ENCODE measurements at places on chromosomes 11 and 22. TPM values are rescaled to one million over a fixed set of nuclear protein-coding genes. Genes with fewer than 3 reads are reported as not detected.

WNT11 gene
- total RNA-seq = 22.6 TPM

PLAAT5 gene
- 1.2 TPM for total RNA-seq

COX8A gene
- 376 TPM for total RNA-seq

- DNase-seq = peak; percentile 35
Observed at GRCh38 chr11:67306769-67307544, 3.6 kb downstream of the SSH3 start.

GRCh38 chr11:13834463-13834862, 128.1 kb upstream of the SPON1 start:
- peak; percentile 36 for DNase-seq

GRCh38 chr11:66680966-66681645, 3.4 kb upstream of the RBM4B start:
- DNase-seq = no peak

- no peak for DNase-seq
Observed at GRCh38 chr22:40453671-40454070, 83.3 kb downstream of the SGSM3 start.

All from Caco-2 (cell line).